NCI-H1048 (cell line): ENCODE measurements at places on chromosomes 16 and 17.

- DNase-seq = no peak
These were observed at the start of gene PGS1 for GRCh38 chr17:78378225-78379130. PGS1 (plus strand) TSS chr17:78378649; CDS start chr17:78378666, 17 bp downstream.

DNA sequence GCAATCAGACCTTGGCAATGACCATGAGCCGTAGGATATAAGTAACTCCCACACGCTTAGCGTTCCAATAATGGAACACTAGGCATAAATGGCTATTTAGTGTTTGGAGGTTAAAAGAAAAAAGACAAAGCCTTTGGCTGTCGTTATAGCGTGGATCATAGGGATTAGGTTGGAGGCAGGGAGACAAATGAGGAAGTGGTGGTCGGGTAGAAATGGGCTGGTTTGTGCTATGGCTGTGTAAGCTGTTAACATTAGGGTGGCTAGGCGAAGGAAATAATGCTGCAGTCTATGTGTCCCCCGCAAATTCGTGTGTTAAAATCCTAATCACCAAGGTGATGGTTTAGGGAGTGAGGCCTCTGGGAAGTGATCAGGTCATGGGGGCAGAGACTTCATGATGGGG is 120.4 kb upstream of the IRX6 start:
- no peak for DNase-seq

DNA sequence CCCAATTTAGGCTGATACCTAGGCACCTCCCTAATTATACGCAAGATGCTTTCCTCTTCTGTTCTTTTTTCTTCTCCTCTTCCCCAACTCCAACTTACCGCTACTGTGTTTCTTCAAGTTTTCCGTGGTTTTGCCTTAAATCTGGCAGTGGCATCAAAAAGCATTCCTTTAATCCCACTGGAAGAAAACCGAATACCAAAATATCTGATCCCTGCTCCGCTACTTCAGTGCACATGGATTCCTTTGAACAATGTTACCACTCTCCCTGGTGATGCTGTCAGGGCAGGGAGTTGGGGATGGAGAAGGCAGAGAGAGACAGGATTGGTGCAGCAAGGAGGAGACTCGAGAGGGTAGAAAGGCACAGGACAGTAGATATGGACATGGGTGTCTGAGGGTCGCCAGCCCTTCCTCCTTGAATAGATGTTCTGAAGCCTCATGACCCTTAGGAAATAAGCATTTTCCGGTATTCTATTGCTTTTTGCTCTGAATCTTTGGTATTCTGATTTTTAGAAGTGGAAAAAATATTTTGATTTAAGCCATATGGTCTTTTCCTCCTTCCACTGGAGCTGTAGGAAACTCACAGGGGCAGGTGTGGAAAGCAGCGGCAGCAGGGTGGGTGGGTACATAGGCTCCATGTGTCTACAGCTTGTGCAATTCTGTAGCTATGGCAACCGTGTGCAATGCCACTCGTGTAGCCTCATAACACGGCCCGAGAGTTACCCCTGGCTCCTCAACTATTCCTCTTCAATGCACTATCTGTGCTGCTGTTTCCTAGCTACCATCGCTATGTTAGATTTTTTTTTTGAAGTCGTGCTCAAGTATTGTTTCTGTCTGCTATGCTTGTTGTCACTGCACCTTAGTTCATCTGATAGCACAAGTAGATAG is 32.3 kb upstream of the TANC2 start:
- DNase-seq = no peak

- peak; percentile 74 for DNase-seq
These were observed at the start of gene NDRG4 for GRCh38 chr16:58499615-58500351. NDRG4 (plus strand) TSS chr16:58500143; CDS start chr16:58500249, 106 bp downstream.

- DNase-seq = no peak
These were observed 31.3 kb downstream of the ARHGAP23 start for GRCh38 chr17:38459567-38459966.

DNA sequence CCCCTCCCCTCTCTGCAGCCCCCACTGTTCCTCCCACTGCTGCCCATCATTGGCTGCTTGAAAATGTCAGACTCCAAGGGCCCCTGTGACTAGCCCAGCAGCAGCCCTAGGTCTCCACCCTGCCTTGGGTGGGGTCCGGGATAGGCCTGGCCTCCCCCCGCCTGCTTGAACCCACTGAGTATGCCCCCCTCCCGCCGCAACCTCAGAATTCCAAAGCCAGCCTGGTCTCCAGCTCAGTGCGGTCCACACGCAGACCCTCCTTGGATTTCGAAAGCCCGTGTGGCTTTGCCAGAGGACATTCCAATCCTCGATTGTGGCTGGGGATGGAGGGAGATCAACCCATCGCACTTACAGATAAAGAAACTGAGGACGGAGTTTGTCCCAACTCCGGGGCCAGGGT is 6.4 kb downstream of the DPEP1 start:
- DNase-seq = no peak

GRCh38 chr16:31181102-31181830 is 1.3 kb downstream of the FUS start:
- DNase-seq = no peak

- no peak for DNase-seq
These were observed 19.5 kb downstream of the HLF start for GRCh38 chr17:55284001-55284884.

DNA sequence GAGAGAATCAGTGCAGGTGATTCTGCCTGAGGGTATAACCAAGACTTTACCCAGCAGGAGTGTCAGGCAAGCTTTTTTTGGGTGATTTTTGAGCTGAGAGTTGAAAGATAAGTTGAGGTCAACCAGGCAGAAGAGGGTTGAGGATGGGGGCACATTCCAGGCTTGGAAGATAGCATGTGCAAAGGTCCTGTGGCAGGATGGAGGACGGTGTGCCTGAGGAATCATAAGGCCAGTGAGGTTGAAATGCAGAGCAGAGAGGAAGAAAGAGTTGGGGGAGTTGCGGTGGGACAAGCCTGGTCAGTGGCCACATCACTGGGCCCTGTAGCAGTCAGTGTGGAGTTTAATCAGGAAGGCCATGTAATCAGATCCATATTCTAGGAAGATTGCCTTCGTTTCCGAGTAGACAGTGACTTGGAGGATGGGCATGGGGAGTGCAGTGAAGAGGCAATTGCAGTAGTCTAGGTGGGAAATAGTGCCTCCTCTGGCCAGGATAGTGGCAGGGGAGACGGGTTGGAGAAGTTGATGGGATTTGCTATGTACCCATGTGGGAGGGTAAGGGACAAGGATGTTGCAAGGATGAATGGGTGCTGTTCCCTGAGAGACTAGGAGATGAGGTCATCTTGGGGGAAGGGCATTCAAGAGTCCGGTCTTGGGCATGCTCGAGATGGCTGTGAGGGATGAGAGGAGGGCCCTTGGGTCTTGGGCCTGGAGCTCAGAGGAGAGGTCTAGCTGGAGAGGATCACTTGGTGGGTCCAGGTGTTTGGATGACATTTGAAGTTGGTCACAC is 3.9 kb downstream of the PLEKHG4 start:
- no peak for DNase-seq

DNA sequence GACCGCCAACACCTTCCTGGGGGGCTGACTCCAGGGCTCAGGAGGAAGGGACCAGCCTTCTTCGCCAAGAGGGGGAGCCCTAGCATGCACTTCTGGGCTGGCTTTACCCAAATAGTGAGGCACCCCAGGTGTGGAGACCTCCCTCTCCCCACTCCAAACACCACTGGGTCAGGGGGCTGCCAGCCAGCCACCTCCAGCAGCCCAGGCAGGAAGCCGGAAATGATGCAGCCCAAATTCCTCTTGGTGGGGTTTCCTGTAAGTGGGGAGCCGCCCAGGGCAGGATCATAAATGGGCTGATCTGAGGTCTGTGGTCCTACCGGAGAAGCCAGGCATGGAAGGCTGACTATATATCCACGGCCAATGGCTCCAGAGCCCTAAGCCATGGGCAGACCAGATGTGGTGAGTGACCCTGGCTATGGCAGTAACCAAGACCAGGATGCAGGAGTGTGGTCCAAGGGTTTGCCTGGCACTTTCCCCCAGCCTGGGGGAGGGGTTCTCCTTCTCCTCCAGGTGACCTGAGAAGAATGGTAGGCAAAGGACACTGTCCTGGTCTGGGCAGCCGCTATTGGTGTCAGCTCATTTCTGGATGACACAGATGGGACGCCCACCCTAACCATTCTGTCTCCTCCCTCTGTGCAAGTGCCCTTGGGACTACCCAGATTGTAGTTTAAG is 4.2 kb downstream of the GIT1 start:
- DNase-seq = no peak

- no peak for DNase-seq
These were observed 53.3 kb downstream of the RNF112 start for GRCh38 chr17:19464031-19465026.
